Stromal cell of bone marrow (primary cell): ENCODE measurements at places on chromosomes 11 and 22.

DNA sequence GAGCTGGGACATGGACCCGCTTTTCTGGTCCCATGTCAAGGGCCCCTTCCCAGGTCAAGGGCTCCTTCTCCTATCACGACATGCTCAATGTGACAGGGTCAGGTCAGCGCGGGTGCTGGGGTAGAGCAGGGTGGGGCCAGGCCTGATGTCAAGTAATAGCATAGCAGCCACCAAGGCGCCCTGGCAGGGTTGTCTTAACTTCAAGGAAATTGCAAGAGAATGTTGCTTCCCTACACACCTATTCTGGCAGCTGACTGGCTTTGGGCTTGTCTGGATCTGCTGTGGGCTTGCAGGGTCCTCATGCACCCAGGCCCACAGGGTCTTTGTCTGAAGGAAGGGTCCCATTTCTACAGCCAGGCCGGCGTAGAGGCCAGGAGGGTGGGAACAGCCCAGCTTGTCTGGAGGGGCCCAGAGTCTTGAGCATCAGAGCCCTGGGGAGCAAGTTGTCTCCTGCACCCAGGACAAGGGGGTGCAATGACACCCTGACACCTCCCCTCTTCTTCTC, 71.4 kb downstream of the BUD13 start:
- DNase-seq, result no peak

GRCh38 chr11:109939166-109939810, 153.9 kb upstream of the ZC3H12C start:
- DNase-seq, result peak; percentile 65

DNA sequence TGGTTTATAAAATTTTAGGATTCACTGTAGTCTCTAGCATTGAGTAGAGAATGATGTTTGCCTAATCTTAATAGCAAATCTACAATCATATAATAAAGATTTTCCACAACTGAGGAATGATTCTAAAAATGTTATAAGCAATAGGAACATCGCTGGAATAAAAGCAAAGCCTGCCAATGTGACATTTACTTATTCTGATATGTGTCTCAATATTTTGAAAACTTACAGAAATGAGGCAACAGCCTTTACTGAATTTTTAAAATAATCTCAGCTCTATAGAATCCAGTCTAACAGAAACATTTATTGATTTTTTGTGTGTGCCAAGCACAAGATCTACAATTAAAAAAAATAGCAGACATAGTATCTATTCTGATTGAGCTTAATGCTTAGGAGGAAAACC, 303.7 kb upstream of the CCDC179 start:
- no peak for DNase-seq

DNA sequence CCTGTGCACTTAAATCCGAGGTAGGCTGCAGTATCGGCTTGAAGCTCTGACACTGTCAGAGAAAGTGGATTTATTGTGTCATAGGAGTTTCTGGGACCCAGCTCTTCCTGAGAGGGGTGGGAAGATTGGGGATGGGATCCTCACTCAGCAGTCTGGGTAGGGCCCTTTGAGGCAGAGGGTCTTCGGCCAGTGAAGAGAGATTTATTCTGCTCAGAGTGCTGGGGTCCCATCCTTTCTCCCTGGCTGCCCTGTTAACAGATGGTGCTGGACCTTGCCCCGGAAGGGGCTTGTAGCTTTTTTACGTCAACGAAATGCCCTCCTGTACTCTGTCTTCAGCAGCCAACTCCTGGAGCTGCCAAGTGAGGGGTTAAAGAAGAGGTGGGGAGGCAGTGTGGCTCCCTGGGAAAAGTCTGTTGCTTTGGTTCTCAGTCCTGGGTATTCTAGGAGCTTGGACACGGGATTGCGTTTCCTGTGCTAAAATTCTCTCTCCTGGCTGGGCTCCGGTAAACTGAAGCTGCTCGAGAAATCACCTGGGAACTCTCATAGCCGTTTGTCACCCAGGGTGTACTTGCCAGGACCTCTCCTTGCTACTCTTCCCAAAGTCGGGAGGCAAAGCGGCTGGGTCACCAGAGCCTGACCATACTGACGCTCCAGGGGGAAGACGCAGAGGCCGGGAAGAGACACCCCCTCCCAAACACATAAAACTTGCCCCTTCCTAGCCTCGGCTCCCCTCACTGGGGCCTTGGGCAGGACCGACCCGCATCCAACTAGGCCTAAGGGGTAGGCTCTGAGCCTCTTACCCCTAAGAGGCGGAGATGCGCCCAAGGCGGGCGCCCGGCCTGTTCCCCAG, 806 bp upstream of the SMDT1 start:
- no peak for DNase-seq

GRCh38 chr11:78833237-78833636, 258.6 kb upstream of the NARS2 start:
- no peak for DNase-seq
